ENCODE measurements at places on chromosomes 6 and 20.

- DNase-seq, result no peak
Measured at GRCh38 chr20:24993337-24994185, 1.0 kb upstream of the APMAP start.

GRCh38 chr6:43871933-43872332, 101.9 kb downstream of the VEGFA start:
- DNase-seq, result no peak

DNA sequence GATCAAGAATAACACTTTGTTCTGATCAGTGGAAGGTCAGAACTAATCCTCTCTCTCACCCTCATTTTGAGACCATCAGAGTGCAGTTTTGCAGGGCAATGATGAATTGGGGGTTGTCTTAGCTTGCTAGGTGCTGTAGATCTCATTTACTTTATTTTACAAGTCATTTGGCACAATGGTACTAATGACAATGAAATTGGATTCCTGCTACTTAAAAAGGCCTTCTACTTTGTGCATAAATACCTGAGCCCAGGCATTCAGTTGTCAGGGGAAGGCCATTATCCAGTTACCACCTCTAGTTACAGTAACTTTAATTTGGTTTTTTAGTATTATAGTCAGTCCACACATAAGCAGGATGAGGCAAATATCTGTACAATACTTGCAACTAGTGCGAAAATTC, 240.0 kb downstream of the HDGFL1 start:
- no peak for DNase-seq

DNA sequence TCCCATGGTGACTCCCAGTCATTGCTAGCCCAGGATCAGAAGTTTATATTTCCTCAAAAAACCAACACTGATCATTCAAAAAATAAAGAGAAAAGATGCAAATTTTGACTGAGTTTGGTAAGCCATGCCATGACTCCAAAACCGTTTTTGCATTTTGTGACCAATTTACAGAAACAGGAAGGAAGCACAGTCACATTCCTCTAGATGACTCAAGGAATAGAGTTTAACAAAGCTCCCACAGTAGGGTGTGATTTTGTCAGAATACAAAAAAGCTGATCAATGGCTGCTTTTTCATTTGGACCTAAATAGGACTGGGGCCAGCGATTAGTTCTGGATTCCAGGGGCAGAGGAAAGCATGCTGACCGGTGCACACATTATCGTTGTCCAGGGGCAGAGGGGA, 179.4 kb upstream of the AFDN start:
- DNase-seq, result no peak

DNA sequence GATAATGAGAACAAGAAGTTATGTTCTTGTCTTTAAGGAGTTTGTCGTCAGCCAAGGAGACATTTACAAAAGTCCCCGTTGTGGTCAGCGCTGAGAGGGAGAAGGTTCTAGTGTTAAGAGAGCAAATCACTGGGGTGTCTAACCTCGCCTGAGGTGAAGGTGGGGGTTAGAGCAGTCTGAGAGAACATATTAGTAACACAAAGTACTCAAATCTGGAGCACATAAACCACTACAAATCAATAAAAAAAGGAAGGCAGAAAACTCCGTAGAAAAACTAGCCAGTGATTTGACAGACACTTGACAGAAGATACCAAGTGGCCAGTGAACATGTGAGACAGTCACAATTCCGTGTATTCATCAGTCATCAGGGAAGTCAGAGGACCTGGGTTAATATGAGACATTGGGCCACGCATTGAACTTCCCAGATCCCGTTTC, 45.4 kb downstream of the CDS2 start:
- peak; percentile 78 for DNase-seq

DNA sequence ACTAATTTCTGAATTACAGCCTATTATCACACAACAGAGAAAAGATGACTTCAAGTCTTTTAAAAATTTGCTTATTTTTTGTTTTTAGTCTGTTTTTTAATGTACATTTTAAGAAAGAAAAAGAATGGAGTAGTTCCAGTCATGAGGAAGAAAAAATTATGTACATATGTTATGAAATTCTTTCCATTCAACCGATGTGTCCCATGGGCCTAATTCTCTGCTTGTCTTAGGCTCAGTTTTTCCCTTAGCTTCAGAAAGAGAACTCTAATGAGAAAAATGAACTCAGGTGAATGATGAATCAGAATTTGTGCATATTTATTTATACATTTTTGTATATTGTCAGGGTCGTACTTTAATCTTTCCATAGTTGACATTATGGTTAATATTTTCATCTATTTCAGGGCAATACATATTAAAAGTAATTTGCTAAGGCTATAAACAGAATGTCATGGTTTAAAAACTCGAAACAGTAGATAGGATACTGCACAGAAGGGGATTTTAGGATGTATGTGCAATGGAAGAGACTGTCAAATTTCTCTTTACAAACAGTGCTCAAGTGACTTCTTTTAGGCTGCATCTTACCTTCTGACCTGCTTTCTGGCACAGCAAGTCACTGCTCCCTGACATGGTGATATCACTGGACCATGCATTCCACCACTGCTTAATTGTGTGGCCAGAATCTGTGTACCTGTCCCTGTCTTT, 153.1 kb downstream of the EPHA7 start:
- DNase-seq, result no peak

DNA sequence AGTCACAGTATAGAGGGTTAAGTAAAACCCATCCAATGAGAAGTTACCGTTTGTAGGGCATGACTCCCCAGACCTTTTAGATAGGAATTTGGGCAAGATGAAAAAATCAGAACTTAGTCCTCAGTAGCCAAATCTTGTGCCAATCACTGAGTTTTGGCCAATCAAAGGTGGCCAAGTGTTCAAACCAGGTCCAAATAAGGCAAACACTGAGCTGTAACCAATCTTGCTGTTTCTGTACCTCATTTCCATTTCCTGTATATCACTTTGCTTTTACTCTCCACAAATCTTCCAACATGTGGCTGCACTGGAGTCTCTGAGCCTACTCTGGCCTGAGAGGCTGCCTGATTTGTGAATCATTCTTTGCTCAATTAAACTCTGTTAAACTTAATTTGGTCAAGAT, 81.8 kb upstream of the GPR6 start:
- DNase-seq, result peak; percentile 6

- DNase-seq, result no peak
Measured at GRCh38 chr6:31351033-31351380, 6.0 kb downstream of the HLA-B start.

DNA sequence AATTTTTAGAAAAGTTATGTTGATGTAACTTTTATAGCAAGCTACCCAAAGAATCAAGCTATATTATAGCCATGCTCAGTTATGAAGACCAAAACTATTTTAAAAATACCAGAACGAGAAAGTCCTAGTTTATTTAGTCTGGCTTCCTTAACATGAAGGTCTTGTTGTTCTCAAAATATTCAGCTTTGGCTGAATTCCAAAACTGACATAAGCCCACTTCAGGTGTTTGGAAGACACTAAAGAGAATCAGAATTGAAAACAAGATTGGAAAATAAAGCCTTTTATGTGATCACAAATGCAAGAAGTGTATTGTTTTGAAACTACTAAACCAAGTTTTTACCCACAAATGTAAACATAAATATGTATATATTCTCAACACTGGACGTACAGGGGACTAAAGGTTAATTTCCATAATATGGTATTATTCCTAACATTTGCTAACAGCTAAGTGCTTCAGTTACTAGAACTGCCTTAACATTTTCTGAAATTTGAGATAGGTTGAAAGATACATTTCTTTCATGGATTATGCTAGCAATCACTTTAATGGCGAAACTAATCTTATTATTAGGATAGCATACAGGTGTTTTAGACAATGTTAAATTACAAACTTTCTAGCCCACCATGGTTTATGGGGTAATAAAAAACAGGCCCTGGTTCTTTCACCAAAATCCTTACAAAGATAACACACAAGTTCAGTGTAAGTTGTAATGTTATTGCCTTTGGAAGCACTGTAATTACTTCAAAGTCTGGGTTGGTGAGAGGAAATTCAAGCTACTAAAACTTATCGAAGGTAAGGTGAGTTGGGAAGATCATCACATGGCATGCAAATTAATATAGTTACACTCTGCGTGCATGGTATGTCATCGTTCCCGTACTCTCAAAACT, 1.6 kb downstream of the MAP3K5 start:
- no peak for DNase-seq

DNA sequence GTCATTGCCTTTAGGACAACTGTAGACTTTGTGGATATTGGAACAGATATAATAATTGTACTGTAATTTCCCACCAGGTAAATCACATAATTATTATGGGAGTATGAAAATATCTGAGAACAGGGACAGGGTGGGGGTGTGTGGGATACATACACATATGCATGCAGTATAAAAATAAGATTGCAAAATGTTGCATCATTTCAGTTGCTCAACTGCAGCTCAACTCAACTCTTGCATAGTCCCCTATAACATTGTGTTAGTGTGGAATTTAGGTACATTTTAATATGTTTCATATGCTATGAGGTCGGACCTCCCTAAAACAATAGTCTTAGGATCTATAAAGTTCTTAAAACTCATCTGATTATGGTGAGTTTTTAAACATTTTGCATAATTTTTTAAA, 275.0 kb upstream of the FLRT3 start:
- no peak for DNase-seq

- DNase-seq, result no peak
Measured at GRCh38 chr6:35282472-35282871, 15.1 kb upstream of the DEF6 start.

GRCh38 chr20:9939231-9939630, 95.6 kb upstream of the ANKEF1 start:
- no peak for DNase-seq

DNA sequence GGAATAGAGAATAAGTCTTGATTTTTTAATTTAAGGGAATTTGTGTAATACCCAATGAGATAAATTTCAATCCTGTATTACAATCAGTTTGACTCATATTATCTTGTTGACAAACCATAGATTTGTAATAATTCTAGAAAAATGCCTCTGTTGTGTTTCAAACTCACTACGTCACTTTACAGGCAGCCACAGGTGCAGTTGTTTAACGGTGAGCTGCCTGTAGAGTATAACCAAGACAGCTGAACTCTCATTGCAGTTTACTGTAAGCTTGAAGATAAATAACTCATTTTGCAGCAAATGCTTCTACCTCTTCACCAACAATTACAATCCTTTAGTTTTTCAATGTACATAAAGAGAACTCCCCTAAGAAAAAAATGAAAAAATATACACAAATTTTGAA, 114.3 kb downstream of the PRKN start:
- DNase-seq, result no peak

Measured in GM12865 (cell line).